Activated naive CD8-positive, alpha-beta T cell treated with anti-CD3 and anti-CD28 coated beads, Interleukin-2, amount 10 ng/mL, durations not matched to agents 7 days and 5 days (primary cell): ENCODE measurements at places on chromosomes 7 and 10. TPM values are rescaled to one million over a fixed set of nuclear protein-coding genes. Genes with fewer than 3 reads are reported as not detected.

ATOH7 gene
- total RNA-seq: not detected

UBTD1 gene
- 1.1 TPM for total RNA-seq

FFAR4 gene
- not detected for total RNA-seq

CTAGE6 gene
- 1.5 TPM for total RNA-seq

CYP3A5 gene
- total RNA-seq: not detected

HMX3 gene
- total RNA-seq: not detected

ASAH2 gene
- total RNA-seq: 3.5 TPM

AGAP6 gene
- total RNA-seq: 17.9 TPM

FEZF1 gene
- not detected for total RNA-seq

ADAM8 gene
- 90.8 TPM for total RNA-seq

FAM171A1 gene
- 8.0 TPM for total RNA-seq

TEX47 gene
- not detected for total RNA-seq

HHEX gene
- 0.37 TPM for total RNA-seq

TMEM248 gene
- 88.1 TPM for total RNA-seq

SCD gene
- 220 TPM for total RNA-seq

SPDYE3 gene
- total RNA-seq: not detected
